ENCODE measurements at places on chromosomes 4 and X. TPM values are rescaled to one million over a fixed set of nuclear protein-coding genes. Genes with fewer than 3 reads are reported as not detected.
A peak's percentile ranks its signal among the peaks of the same experiment; 100 is the strongest.

DNA sequence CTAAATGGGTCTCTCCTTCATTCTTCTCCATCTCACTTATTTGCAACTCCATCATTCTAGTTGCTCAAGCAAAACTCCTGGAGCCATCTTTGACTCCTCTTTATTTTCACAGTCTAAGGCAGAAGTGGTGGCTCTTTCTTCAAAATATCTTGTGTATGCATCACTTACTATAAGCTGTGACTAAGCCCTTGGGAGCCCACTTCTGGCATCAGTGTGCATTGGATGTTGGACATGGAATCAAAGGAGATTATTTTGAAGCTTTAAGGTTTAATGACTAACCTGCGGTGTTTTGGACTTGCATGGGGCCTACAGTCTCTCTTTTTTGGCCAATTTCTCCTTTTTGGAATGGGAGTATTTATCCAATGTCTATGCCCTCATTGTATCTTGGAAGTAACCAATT is 276.8 kb downstream of the SPOCK3 start:
- no peak for DNase-seq

DNA sequence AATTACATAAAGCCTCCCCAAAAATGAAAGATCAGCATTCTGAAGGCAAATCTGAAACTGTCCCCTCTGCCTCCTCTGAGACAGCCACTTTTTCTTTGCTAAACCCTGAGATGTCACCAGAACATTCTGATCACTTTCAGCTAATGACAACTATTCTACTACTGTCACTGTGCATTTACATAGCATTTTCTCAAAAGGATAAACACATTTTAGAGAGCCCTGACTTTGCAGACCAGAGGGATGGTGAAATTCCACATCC is 72.1 kb downstream of the GATB start:
- no peak for DNase-seq

DNA sequence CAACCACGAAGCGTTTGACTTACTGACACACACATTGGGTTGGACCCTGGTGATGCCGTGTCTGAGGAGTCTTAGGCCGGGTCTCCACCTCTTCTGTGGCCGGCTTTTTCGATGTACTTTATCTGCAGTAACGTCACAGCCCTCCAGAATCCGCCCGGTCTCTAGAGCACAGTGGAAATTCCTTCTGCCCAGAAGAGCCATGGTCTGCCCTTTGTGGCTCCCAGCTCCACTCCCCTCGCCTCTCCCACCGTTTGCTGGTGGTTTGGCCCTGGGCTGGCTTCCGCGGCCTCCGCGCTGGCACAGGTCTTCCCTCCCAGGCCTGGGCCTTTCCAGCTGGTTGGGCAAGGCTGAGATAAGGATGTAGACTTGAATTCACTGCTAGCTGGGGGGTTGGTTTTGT is 4.3 kb downstream of the MAEA start:
- no peak for DNase-seq

F8A2 gene
- total RNA-seq: not detected

DNA sequence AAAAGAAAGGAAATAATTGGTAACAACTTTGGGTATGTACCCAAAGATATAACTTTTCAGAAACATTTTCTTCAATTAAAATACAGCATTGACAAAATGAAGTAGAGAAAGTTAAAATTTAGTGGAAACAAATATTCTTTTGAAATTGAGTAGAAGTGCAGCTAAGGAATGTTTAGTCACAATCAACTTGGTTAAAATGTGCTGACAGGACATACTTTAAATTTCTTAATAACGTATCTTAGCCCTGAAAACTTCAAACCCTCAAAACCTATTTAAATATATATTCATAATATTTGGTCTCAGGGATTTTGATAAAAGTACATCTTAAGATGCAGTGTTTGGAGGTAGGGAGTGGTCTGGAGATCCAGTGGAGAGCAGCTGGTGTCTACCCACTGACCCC is 240.8 kb downstream of the DKK2 start:
- DNase-seq: no peak

DNA sequence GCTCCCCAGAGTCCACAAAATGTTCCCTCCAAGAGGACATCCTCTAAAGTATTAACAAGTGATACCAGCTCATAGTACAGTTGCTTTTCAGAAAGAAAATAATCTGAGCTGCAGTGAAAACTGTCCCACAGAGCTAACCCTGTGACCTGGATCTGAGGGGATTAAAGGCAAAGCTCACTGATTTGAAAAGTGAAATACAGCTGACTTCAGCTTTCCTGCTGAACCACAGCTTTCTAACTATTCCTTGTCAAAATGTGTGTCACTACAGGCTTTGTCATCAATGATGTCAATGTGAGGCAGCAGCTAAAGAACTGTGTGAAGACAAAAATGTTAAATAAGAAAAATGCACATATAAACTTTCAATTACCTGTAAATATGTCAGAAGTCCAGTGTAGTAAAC is 36.9 kb downstream of the DCHS2 start:
- DNase-seq: no peak

WAS gene
- 0.61 TPM for total RNA-seq

DNA sequence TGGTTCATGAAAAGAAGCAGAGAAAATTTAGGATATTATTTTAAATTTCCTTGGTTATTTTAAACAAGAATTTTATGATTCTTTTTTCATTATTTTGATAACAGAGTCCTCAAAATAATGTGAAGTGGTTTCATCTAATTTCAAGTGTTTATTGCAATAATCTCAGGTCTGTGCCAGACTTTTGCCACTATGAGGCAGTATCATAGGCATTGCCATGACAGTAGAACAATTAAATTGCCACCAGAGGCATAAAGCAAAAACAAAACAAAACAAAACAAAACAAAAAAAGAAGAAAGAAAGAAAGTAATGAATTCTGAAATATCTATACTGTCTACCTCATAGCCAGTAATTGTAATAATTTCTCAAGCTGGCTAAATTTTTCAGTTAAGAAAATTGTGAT is 739.2 kb downstream of the KCTD8 start:
- DNase-seq: no peak

DNA sequence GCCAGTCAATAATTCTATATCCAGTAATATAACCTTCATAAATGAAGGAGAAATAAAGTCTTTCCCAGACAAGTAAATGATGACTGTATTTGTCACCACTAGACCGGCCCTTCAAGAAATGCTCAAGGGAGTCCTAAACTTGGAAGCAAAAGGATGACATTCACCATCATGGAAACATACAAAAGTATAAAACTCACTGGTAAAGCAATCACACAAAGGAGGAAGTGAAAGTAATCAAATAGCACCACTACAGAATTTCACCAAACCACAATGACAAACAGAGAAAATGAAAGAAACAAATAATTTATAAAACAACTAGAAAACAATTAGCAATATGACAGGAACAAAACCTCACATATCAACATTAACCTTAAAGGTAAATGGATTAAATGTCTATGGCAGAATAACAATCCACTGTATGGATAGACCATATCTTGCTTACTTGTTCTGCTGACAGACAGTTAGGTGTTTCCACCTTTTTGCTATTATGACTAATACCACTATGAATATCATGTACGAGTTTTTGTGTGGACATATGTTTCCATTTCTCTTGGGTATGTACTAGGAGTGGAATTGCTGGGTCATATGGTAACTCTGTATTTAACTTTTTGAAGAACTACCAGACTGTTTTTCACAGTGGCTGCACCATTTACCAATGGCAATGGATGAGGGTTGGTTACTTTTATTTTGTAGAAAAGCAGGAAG is 44.9 kb downstream of the NAT8L start:
- no peak for DNase-seq

DNA sequence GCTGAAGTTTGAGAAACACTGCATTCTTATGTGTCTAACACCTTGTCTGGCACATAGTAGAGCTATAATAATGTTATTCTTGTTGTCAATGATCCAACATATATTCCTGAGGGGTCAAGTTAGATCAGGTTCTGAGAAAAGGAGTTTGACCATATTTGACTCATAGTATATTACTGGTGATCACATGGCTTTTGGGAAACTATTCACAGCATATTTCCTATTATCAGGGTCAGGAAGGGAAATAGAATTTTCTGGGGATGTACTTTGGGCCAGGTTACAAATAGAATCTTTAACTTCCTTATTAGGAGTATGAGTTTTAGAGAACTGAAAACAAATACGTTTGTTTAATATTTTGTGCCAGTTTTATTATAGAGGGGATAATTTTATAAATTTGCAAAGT is 11.6 kb downstream of the IL15 start:
- DNase-seq: no peak

PCDH7 gene
- 18.0 TPM for total RNA-seq

DNA sequence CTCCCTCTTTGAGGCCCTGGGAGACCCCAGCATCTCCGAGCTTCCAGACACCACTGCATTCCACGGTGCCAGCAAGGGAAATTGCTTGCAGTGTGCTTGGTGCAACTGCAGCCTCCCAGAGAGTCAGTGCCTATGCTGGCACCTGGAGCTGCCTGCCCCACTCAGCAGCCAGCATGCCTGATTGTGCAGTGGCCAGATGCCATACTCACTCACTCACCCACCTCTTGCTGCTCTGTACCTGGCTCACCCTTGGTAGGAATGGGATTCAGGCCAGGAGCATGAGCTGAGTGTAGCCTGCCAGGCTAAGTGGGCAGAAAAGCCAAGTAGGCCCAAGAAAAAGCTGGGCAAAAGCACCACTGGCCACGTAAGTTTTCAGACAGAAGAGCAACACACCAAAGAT is 651.4 kb downstream of the GABRG1 start:
- DNase-seq: no peak

- no peak for DNase-seq
These were observed 7.1 kb upstream of the BGN start for GRCh38 chrX:153487590-153488071.

GRCh38 chr4:26071688-26072087 is 157.7 kb downstream of the SMIM20 start:
- DNase-seq: no peak

DNA sequence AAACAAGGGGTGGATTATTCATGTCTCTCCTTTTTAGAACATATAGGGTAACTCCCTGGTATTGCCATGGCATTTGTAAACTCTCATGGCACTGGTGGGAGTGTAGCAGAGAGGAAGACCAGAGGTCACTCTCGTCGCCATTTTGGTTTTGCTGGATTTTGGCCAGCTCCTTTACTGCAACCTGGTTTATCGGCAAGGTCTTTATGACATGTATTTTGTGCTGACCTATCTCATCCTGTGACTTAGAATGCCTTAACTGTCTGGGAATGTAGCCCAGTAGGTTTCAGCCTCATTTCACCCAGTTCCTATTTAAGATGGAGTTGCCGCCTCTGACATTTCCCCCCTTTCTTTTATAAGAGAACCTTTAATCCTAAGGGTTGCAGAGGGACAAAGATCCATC is 45.8 kb downstream of the MGST2 start:
- no peak for DNase-seq

GRCh38 chr4:11495818-11496217 is 67.1 kb upstream of the HS3ST1 start:
- no peak for DNase-seq

DNA sequence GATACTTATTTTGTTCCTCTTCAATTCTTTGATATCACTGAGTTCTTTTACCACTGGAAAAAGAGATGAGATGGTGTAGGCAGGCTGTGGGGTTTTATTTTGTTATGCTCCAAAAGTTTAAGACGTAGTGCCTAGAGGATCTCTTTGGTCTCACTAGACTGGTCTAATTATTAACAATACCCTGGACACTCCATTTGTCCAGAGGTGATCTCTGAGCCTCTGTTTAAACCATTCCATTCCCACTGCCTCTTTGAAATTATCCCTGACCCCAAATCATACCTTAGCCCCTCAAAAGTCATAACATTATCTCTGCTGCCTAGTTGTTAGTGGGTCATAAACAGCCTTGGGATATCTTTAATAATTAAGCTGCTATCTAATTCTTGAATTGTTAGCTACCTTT is 24.2 kb downstream of the SMPX start:
- no peak for DNase-seq

KLHL4 gene
- total RNA-seq: 22.4 TPM

DNA sequence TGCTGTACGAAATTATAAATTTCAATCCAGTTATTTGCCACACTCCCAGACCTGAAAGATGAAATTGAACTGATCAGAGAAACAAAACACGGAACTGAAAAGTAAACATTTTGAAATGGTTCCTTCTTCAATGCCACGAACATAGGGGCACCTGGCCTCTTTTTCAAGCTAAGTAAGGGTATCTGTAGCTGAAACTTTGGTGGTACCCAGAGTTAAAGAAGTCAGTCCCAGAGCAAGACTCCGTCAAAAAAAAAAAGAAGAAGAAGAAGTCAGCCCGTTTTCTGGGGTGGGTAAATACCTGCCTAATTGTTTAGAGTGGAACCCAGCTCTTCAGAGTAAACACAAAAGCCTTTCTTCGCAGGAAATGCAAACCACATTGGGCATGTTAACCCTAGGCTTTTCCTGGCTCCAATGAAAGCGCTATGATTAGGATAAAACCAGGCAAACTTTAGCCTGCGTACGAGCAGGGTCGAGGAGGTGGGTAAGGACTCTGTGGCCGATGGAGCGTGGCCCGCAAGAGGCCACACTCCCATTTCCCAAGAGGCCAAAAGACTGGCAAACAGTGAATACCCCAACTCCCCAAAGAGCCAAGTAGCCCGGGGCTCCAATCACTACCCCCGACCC is 1.3 kb downstream of the ANTXR2 start:
- no peak for DNase-seq

SULT1B1 gene
- not detected for total RNA-seq

GRCh38 chr4:109278594-109279031 is 23.8 kb downstream of the COL25A1 start:
- DNase-seq: no peak

TBX22 gene
- total RNA-seq: 0.81 TPM

TEX13B gene
- 0.42 TPM for total RNA-seq

- no peak for DNase-seq
These were observed 2.1 kb downstream of the MBNL3 start for GRCh38 chrX:132486599-132487178.

GRCh38 chrX:9316096-9316495 is 148.8 kb upstream of the TBL1X start:
- no peak for DNase-seq

DNA sequence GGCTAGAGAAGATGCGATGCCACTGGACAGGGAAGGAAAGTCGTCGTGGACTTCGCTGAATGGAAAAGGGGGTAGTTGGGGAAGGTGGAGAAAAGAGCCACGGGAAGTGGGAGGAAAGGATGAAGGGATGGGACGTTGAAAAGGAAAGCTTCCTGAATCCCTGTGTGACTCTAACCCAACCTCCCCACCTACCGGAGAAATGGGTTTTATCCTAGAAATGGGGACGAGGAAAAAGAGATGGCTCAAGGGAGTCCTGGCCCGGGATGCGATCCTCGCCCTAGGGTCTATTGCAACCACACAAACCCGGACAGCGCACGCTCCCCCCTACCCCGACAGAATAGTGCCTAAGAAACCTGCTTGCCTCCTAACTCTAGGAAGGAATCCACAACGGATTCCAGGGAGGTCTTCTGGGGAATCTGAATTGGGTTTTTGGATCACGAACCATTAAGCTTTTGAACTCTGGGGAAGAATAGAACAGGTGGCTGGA is 738 bp upstream of the TSPAN5 start:
- peak; percentile 49 for DNase-seq

TEX11 gene
- total RNA-seq: 0.24 TPM

- DNase-seq: no peak
These were observed 34.0 kb upstream of the BRS3 start for GRCh38 chrX:136453771-136454170.

- no peak for DNase-seq
These were observed 99.4 kb upstream of the PGRMC2 start for GRCh38 chr4:128386761-128387599.

All from H9 (cell line).